A549 (cell line): ENCODE measurements at places on chromosomes 2 and 18.

- no peak for DNase-seq
These were observed 253.0 kb upstream of the CNTNAP5 start for GRCh38 chr2:123771928-123772632.

GRCh38 chr18:9738266-9738969 lies 30.3 kb downstream of the RAB31 start:
- DNase-seq = no peak

GRCh38 chr18:11308499-11308898 lies 159.1 kb upstream of the PIEZO2 start:
- DNase-seq = no peak

DNA sequence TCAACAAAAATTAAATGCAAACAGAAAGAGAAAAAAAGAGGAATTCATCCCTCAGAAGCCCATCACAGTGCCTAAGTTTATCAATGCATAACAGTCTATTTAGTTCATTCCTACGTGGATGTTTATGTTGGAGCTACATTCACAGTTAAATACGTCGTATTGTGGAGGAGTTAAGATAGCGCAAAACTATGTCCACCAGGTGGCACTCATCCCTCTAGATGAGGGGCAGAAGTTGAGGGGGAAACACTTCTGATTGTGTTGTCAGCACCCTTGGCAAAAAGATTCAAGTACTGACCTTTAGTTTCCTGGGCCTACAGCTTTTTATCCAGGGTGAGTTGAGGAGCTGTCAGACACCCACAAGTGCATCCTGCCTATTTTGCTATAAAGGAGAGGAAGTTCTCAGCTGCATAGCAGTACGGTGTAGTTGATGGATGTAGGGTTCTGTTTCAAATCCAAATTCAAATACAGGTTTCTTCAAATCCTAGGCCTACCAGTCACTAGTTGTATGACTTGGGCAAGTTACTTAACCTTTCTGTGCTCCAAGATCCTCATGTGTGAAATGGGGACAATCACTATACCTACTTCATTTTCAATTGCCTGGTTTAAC lies 26.8 kb upstream of the MYO1B start:
- DNase-seq = peak; percentile 46

- DNase-seq = no peak
These were observed 119.3 kb upstream of the SIX3 start for GRCh38 chr2:44822174-44822573.

DNA sequence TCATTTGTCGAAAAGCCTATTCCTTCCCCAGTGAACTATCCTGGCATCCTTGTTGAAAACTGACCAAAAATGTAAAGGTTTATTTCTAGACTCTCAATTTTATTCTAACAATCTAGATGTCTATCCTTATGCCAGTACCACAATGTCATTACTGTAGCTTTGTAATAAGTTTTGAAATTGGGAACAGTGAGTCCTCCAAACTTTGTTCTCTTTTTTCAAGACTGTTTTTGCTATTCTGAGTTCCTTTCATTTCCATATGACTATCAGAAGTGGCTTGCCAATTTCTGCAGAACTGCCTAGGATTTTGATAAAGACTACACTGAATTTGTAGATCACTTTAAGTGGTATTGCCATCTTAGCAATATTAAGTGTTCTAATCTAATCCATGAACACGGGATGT lies 9.7 kb downstream of the STARD7 start:
- DNase-seq = no peak

GRCh38 chr2:152247337-152247695 lies 71.8 kb upstream of the STAM2 start:
- no peak for DNase-seq

- no peak for DNase-seq
These were observed 154.8 kb downstream of the INSIG2 start for GRCh38 chr2:118243031-118243430.

- DNase-seq = no peak
These were observed 18.1 kb upstream of the SNTG2 start for GRCh38 chr2:932320-933115.

- DNase-seq = peak; percentile 0
These were observed 1184.9 kb upstream of the CDH2 start for GRCh38 chr18:29361843-29362242.

- no peak for DNase-seq
These were observed 52.8 kb upstream of the NRXN1 start for GRCh38 chr2:51084750-51085149.
